ENCODE measurements at places on chromosomes 12 and 14.

DNA sequence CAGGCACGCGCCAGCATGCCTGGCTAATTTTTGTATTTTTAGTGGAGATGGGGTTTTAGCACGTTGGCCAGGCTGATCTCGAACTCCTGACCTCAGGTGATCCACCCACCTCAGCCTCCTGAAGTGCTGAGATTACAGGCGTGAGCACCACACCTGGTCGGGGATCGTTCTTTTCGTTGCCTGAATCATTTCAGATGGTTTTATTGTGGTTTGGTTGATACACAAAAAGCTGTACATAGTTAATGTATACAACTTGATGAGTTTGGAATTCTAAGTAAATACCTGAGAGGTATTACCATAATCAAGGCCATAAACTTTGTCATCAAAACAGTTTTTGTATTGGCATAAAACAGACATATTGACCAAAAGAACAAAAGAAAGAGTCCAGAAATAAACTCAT lies 63.3 kb downstream of the RIC8B start:
- DNase-seq, result no peak

GRCh38 chr12:115968211-115968610 lies 309.3 kb downstream of the MED13L start:
- DNase-seq, result no peak

DNA sequence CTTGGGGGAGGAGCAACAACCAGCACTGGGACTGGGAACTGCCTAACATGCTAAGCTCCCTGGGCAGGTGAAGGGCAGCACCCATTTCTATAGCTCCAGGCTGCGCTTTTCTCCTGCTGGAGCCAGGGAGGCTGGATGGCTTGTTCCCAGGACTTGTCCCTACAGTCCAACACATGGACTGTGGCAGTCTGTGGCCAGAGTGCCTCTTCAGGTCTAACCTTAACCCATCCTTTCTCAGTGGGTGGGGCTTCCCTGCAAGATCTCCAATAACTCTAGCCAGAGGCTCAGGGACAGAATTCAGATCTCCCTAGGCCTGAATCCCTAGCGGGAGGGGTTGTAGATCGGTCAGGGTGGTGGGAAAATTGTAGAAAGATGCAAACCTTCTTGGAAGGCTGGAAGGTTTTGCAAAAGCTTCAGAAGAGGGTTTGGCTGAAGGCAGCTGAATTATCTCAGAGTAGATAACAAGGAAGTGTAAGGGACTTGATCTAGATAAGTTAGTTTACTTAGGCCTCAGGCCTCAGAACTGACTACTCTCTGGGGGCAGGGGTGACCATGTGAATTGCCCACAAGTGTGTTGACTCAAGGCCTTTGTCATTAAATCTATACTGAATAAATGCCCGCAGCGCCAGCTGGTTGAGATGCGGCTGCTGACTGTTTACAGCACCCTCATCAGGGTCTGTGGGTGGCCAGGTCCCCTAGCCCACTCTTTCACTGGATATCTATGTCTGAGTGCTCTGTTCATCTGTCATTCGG lies 60.7 kb downstream of the SSPN start:
- no peak for DNase-seq

DNA sequence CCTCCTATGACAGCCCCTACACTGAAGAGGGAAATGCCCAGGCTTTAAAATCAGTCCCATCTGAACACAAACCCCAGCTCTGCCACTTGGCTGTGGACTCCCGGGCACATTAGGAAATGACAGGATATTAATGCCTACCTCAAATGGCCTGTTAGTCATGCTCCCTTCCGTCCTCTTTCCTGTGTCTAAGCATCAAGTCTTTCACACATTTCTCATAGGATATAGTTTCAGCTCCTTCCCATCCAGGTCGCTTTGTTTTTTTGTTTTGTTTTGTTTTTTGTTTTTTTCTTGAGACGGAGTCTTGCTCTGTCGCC lies 16.1 kb downstream of the PLEK2 start:
- no peak for DNase-seq

GRCh38 chr14:24975393-24975792 lies 74.6 kb downstream of the STXBP6 start:
- no peak for DNase-seq

- DNase-seq, result peak; percentile 35
Observed at GRCh38 chr14:59870277-59871165, at the start of gene RTN1. TSS of gene RTN1 (minus strand) at chr14:59870776. CDS start at chr14:59870630, 146 bp downstream.

- no peak for DNase-seq
Observed at GRCh38 chr12:3020850-3021435, 56.2 kb upstream of the TSPAN9 start.

GRCh38 chr12:16562435-16562834 lies 43.5 kb downstream of the LMO3 start:
- DNase-seq, result no peak

DNA sequence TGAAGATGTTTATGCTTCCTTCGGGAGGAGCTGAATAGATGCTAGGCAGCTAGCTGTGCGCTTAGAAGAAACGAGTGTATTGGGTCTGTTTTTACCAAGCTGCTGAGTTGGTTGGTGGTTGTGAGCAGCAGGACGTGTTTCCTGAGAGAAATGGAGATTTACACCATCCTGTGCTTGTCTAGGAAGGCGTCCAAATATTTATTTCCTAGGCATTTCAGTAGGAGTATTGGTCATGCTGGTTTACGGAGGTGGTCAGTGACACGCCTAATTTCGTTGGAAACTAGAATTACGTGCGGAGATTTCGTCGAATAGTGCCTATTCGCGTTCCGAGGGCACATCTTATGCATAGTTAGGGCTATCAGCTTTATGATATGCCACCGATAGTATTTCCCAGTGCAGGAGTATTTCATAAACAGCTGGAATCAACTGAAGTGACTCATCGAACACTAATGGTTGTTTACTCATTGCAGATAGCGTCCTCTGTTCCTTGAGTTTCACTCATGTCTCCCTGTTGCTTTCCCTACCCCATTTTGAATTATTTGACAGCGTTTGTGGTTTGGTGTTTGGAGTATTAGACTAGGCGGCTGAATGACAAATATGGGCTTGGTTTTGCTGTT lies 780 bp downstream of the TBC1D15 start:
- no peak for DNase-seq

GRCh38 chr12:50650285-50650684 lies 113.6 kb upstream of the ATF1 start:
- DNase-seq, result no peak

DNA sequence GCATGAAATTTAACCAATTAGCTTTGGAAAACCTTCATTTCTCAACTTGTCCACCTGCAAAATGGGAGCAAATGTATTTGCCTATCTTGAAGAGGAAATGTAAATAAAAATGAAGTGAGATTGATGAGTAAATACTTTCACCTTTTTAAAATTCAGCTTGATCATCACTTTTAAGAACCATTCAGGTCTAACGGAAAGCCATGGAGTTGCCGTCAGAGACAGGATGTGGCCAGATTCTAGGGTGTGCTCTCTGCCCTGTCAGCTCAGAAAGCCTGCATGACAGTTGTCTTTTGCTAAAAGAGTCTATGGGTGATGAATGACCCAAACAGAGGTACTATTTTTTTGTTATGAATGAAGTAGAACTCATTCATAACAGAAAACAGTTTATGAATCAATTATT lies 104.3 kb upstream of the SLC35F4 start:
- DNase-seq, result no peak

DNA sequence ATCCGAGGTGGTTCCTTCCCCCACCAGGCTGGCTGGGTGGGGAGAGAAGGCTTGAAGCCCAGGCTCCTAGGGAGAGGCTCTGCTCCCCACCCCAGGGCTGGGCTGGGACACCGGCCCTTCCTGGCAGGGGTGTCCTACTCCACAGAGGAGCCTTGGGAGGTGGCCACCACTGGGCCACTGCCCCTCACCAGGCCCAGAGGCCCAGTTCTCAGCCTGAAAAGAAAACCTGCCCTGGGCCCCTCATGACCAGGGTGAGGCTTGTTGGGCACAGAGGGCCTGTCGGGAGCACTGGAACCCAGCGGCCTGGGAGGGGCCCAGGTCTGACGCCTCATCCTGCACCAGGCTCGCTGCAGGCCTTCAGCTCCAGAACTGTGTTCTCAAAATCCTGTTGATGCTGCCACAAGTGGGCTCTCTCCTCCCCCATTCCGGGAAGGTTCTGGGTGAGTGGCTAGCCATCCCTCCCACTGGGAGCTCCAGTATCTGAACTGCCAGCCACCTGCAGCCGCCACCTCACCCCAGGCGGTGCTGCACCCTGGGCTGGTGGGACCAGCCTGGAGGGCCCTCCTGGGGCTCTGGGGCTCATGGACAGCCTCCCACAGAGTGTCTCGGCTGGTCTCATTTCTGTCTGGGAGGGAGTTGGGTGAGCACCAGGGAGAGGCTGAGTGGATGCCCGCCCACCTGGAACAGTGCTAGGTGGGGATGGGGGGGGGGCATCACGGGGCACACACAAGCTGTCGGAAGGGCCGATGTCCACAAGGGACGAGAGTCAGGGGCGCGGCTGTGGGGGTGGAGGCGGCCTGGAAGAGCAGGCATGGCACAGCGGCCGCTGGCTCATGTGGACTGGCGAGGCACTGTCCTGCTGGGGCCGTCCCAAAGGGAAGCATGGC lies 11.8 kb downstream of the BAG5 start:
- no peak for DNase-seq

- no peak for DNase-seq
Observed at GRCh38 chr14:41607966-41608663, 1.4 kb downstream of the LRFN5 start.

- DNase-seq, result no peak
Observed at GRCh38 chr14:104682107-104682593, 7.3 kb upstream of the INF2 start.

GRCh38 chr14:54591866-54592265 lies 24.9 kb downstream of the SAMD4A start:
- no peak for DNase-seq

- DNase-seq, result no peak
Observed at GRCh38 chr12:19129122-19129485, 429 bp upstream of the PLEKHA5 start.

- peak; percentile 14 for DNase-seq
Observed at GRCh38 chr14:71855399-71856036, 76.7 kb upstream of the RGS6 start.

GRCh38 chr14:101017209-101017608 lies 113.7 kb upstream of the RTL1 start:
- no peak for DNase-seq

- no peak for DNase-seq
Observed at GRCh38 chr12:109393437-109394345, 46.0 kb downstream of the MYO1H start.

DNA sequence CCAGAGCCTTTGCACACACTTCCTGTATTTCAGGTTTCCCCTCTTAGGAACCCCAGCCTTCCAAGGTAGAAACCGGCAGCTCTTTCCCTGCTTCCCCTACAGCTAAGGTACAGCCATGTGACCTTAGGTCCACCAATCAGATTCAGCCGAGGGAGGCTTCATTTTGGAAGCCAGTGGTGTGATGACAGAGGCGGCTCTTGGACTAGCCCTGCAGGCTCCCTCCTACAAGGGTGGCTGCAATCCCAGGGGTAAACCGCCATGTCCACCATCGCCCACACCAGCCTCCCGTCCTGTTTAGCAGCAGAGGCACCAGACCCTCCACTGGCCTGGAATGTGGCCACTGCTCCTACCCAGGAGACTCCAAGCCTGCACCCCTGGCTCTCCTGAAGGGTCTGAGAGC lies 65.6 kb downstream of the SERPINA3 start:
- no peak for DNase-seq

DNA sequence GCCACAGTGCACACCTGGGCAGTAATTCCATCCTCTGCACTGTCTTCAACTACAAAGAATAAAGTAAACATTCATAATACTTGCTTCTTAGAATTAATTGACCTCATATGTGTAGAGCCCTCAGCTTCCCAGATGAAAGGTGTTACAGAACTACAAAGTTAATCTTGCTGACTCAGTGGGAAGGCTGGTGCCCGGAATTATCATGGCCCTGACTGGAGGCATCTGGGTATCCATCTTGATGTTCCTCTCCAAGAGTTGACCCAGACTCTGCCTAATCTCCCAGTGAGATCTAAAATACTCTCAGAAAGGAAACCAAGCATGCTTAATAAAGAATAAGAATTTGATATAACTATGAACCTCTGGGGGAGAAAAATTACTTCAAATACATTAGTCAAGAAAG lies 147.0 kb upstream of the ARID2 start:
- DNase-seq, result no peak

- DNase-seq, result no peak
Observed at GRCh38 chr12:5441497-5442236, 9.8 kb downstream of the NTF3 start.

GRCh38 chr12:88399811-88400210 lies 180.5 kb downstream of the KITLG start:
- DNase-seq, result no peak

DNA sequence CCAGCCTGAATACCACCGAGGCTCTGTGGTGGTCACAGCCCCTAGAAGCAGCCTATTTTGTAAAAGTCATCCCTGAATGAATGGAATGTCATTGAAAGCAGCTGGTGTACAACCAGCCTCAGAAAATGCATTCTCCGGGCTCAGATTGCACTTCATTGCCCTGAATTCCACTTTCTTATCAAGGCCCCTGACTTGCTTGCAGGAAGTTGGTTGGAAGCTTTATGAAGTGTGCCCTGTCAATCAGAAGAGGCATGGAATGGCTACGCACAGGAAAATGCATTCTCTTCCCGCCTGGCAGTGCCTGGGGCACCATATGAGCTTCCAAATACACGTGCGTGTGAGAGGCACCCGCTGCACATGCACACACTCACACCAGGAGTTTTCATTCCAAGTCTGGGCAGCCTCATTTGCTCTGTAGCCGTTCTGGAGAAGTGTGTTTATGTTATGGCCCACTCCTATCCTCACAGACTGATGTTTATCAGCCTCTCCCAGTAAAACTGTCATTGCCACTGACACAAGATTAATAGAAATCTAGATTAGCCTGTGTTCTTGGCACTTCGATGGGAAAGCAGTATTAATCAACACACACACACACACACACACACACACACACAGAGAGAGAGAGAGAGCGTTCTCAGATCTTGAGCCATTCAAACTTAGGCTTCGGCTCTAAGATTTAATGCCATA lies 63.9 kb downstream of the NUAK1 start:
- no peak for DNase-seq

GRCh38 chr14:93994919-93995682 lies 2.0 kb upstream of the CCDC197 start:
- DNase-seq, result peak; percentile 51

- DNase-seq, result no peak
Observed at GRCh38 chr12:103547929-103548328, 39.1 kb upstream of the STAB2 start.

DNA sequence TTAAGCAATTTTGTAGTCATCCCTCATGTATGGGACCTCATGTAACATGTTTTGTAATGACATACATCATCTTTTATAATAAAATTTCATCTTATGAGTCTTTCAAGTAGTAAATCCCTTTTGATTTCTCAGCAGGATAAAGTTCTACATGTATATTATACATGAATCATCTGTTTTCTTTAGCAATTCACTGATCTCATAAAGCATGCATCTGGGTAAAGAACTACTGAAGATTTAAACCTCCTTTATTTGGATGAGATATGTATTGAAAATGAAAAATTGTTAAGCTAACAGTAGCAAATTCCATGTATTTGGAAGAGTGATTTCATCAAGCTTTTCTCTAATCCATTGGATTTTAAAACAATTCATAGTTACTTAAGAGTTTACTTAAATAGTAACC lies 126.9 kb downstream of the KITLG start:
- DNase-seq, result no peak
